HepG2 (cell line): ENCODE measurements at places on chromosomes 11 and 22.

DNA sequence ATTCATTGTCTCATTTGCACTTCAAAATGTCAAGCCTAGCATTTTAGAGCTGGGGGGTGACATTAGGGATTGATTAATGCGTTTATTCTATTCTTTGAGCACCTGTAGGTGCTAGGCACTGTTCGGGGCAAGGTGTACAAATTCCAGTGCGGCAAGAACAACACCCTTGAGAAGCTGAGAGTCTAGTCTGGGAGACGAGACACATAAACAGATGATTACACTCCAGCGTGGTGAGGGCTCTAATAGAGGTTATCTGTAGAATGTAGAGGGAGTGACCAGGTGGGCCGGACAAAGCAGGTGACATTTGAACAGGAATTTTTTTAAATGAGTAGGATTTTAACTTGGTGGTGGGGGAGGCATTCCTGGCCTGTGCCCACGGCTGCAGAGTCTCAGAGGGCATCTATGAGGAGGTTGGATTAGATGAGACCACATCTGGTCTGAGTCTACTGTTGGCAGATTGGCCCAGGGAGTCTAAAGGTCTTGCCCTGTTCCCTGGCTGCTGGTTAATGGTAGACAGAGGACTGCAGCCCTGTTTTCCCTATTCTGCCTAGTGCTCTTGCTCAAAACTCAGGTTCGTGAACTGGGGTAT, 970 bp downstream of the CAT start:
- peak; percentile 59 for DNase-seq

DNA sequence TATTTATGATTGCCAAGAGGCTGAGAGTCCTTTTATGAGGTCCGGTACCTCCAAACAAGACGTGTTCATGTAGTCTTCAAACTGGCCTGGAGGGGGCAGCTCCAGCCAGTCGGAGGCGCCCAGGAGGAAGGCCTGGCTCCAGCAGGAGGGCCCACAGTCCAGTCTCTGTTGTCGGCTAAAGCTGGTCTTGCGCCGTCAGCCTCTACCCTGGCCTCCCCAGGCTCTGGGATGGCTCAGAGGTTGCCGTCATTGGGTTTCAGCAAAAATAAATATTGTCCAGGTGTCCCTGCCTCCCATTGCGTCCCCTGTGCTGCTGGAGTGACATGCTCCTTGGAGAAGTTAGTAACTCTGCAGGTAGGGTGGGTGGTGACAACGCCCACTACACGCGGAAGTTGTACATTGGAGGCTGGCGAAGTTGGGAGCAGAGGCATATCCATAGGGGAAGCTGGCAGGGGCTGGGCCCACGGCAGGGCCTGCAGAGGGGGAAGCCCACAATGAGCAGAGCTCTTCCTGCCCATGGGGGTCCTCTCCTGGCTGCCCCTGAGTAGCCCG, 1.0 kb upstream of the SLC25A1 start:
- peak; percentile 66 for DNase-seq

DNA sequence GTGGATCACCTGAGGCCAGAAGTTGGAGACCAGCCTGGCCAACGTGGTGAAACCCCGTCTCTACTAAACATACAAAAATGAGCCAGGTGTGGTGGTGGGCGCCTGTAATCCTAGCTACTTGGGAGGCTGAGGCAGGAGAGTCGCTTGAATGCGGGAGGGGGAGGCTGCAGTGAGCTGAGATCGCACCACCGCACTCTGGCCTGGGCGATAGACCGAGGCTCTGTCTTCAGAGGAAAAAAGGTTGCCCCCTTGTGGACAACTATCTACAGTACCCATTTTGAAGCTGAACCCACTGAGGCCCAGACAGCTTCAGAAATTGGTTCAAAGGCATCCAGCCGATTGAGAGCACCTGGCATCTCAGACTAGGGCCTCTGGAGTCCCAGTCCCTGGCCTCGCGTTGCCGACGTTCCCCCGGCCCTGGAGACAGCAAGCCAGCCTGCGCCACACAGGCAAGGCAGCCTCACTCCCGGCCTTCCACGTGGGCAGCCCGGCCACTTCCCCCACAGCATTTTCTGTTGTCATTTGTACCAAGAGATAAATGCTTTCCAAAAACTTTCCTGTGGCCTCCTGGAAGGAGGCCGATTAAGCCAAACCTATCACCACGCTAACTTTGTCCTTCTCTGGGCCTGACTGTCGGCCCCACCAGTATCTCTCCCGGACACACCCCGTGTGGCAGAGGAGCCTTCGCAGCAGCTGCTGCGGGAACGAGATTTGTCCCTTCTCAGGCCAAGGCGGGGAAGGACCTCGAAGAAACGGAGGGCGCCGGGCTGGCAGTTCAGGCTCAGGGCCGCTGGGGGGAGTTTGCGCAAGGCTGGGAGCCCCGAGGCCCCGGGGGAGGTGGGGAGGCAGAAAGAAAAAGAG, 82.8 kb downstream of the FLI1 start:
- DNase-seq: no peak

DNA sequence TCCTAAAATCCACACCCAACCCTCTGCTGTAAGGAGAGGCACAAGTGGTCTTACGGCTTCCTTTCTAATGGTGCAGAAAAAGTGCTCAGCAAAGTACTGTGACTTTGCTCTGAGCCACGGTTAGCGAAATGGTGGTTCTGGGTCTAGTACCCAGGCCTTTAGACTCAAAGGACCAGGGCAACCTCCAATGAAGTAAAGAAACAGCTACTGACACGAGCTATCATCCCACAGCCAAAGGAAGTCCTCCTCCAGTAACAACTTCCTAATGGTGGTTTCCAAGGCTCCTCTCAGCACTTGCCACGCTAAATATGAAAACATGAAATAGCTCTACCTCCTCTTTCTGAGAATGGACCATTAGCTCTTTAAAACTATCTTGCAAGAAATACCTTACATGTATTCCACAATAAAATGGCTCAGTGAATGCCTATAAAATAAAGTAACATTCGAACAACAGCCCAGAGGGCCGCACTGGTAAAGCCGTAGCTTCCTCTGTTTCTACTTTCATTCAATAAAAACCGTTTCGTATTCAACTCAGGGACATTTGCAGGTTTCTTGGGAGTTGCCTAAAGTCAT, 122.4 kb downstream of the ETS1 start:
- DNase-seq: no peak

GRCh38 chr11:129864811-129865210, 30.6 kb downstream of the NFRKB start:
- no peak for DNase-seq

- no peak for DNase-seq
Measured at GRCh38 chr22:47046411-47047065, 284.1 kb downstream of the TBC1D22A start.

GRCh38 chr11:129417458-129417857, 41.8 kb downstream of the BARX2 start:
- DNase-seq: no peak
